Esophagus squamous epithelium (tissue), 5 donors: ENCODE measurements at places on chromosomes 11 and 22. TPM values are rescaled to one million over a fixed set of nuclear protein-coding genes. Genes with fewer than 3 reads are reported as not detected.

- DNase-seq, result no peak
These were observed 70.5 kb downstream of the LINC01488 start for GRCh38 chr11:69551963-69552362.

DNA sequence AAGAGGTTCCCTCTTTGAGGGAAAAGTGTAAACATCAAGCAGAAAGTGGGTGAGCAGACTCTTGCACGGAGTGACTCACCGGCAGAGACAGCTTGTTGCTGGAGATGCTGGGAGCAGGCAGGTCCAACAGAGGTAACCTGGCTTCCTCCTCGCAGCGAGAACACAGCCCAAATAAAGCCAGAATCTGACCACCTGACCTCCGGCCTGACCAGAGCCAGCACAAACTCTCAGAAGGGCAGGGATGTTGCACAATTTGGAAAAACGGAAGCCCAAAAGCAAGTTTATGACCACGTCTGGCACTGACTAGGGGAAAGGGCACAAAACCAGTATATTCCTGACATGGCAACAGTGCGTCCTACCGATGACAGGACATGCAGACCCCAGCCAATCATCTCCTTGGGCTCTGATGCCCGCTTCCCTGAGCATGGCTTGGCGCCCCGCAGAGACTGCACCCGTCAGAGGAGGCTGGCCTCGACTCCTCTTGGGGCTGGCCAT lies 5.4 kb downstream of the SMCO4 start:
- no peak for DNase-seq

Gene LRRC55
- not detected for total RNA-seq

- no peak for DNase-seq
These were observed 117.8 kb downstream of the SERGEF start for GRCh38 chr11:17894929-17895658.

Gene NRGN
- 5.0 TPM for total RNA-seq
